WTC11 (cell line): ENCODE measurements at places on chromosomes 4 and X.

GRCh38 chr4:9816285-9816684 lies 34.9 kb downstream of the DRD5 start:
- DNase-seq, result no peak

DNA sequence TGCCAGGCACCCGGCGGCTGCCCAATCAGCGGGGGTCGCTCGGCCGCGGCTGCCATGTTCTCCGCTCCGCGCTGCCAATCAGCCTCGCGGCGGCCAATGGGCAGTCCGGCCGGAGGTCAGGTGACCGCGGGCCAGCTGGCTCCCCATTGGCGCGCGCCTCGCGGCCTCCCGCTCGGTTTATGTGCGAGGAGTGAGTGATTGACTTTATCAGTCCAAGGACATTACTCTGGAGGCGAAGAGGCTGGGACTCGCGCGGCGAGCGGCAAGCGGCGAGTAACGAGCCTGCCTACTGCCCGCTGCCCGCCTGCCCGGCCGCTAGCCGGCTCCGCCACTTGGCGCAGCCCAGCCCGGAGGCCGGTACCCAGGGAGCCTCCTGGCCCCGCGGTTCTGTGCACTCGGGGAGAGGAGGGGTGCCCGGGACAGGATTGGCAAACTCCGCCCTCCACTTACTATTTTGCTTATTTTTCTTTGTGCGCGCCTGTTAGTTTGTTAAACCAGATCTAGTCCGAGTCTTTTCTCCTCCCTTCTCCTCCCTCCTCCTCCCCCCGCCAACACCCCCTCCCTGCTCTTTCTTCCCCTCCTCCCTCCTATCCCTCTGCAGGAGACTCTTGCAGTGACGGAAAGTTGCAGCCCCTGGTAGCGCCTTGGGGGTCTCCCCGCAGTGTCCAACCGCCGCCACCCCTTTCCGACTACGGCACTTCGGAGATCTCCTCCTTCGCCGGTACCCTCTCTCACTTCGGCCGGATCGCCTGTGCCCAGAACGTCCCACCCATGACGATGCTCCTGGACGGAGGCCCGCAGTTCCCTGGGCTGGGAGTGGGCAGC lies at the start of gene ZIC3:
Gene ZIC3, plus strand, starts transcription at position 207 of the 825 bp plus-strand sequence. Its CDS starts 565 bp downstream, at position 772.
- peak; percentile 84 for DNase-seq

- DNase-seq, result no peak
Measured at GRCh38 chr4:76540486-76540885, 105.5 kb downstream of the SHROOM3 start.

DNA sequence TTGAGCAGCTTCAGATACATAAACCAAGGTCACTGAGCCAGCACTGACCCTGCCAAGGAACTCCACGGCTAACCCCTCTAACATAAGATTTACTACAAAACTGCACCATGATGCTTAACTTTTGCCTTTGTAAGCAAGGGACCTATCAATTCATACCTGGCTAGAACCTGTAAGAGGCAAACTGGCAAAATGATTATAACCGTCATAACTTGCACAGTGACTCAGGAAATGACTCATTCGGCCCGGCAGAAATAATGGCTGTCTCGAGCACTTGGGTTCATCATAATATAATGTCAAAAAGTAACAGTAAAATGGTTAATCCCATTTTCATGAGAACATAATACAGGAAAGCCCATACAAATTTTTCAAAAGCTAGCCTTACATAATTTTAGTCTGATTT lies 17.2 kb downstream of the RASGEF1B start:
- DNase-seq, result no peak

DNA sequence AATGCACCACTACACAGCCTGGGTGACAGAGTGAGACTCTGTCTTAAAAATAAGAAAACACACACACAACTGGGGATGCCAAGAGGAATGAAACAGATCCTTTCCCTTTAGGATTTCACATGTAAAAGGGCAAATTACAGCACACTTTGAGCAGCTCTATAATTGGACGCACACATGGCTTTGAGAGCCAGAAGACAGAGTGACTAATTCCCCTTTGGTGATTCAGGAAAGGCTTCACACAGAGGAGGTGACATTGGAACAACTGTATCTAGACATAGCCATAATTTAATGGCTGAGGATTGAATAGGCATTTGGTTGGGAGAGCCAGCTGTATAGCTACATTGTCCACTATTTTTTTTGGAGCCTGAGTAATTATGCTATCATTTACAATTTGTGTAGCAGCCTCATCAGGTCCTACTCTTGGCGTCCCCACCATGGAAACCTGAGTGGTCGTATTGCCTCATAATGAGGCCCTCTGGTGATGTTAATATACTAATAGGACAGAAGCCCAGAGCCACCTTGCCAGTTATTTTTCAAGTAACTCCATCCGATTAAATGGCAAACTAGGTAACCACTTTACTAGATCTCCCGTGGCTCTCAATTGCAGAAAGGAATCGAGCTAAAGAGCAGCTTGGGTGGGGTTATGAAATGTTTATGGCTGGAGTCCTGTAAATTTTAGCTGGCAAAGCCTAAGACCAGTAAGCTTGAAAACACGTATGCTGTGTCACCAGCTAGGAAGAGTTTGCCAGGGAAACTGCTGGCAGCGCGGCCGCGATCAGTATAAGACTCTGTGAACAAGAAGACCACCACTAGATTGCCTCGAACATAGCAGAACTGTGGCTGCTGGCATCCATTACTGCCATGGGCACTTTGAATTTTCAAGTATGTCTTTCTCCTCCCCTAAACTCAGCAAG lies 8.5 kb upstream of the PPEF1 start:
- no peak for DNase-seq

GRCh38 chr4:63155561-63155960 lies 1253.7 kb downstream of the TECRL start:
- no peak for DNase-seq

GRCh38 chrX:33968611-33969010 lies 163.5 kb downstream of the FAM47A start:
- DNase-seq, result no peak

- no peak for DNase-seq
Measured at GRCh38 chr4:181849472-181849871, 393.7 kb upstream of the TENM3 start.

DNA sequence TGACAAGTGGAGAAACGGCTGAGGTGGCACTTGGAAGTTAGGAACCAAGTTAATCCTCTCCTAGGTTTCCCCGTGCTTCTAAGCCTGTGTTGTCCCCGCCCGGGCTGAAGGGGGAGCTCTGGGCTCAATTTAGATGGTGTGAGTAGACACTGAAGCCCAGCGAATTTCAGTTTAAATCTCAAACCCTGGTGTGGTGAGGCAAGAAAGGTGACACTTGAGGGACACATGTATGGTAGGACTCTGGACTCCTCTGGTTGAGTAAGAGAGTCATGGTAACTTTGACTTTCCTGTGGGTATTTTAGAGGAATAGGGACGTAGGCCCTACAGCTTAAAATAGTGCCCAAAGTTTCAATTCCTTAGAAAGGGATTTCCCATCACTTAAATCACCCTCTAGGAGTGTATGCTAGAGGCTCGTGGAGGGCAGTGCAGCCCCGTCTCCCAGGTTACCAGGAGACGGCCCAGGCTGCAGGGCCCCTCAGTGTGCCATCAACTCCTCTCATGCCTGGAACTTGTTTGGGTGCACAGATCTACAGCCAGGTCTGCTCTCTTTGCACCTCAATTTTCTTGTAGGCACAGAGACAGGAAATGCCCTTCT lies 24.0 kb downstream of the HAND2 start:
- peak; percentile 84 for DNase-seq

GRCh38 chrX:126886997-126887396 lies 67.5 kb downstream of the PRR32 start:
- no peak for DNase-seq

GRCh38 chr4:142353149-142353738 lies 492.9 kb downstream of the INPP4B start:
- no peak for DNase-seq

GRCh38 chr4:158649111-158649680 lies 22.5 kb downstream of the C4orf46 start:
- DNase-seq, result no peak

GRCh38 chr4:146273204-146273901 lies 59.0 kb downstream of the REELD1 start:
- DNase-seq, result no peak

- DNase-seq, result peak; percentile 29
Measured at GRCh38 chrX:56113785-56114436, 118.2 kb upstream of the KLF8 start.

GRCh38 chr4:161448550-161449180 lies 715.1 kb downstream of the FSTL5 start:
- no peak for DNase-seq

- no peak for DNase-seq
Measured at GRCh38 chrX:78754917-78755316, 7.4 kb downstream of the LPAR4 start.

DNA sequence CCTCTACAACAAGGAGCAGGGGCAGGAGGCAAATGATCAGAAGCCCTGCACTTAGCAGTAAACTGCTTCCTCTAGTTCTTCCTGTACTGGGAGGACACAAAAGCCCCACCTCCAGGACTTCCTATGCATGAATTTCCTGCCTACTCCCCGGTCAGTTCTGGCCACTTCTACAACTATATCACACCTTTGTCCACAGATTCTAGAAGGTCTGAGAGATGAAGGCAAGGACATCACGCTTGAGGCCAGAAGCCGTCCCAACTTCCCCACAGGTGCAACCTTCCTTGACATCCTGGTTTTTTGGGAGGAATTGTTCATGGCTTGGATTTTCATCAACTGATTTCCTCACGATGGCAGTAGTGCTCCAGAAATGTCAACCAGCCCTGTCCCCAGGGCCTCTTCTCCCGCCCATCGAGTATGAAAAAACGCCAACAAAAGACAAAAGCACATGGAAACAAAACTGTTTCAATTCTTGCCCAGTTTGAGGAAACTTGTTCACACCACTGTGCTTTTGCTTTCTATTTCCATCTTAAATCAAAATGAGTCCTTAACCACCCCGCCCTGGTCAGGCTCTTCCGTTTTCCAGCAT lies 206.5 kb upstream of the STK26 start:
- no peak for DNase-seq

GRCh38 chr4:96776920-96777527 lies 937.1 kb downstream of the PDHA2 start:
- no peak for DNase-seq

DNA sequence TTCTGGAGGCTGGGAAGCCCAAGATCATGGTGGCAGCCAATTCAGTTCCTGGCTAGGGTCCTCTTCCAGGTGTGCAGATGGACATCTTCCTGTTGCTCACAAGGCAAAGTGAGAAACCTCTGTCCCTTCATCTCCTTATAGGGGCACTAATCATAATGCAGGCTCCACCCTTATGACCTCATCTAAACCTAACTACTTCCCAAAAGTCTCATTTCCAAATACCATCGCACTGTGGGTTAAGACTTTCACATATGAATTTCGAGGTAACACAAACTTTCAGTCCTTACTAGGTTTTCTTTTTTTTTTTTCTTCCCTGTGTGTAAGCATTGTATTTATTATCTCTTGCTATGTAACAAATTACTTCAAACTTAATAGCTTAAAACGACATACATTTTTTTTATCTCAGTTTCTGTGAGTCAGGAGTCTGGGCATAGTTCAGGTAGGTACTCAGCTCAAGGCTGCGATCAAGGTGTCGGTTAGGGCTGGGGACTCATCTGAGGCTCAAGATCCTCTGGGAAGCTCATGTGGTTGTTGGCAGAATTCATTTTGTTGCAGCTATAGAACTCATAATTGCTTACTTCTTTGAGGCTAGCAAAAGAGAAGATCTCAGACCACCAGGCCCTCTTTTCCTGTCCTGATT lies 204.7 kb upstream of the STK26 start:
- DNase-seq, result no peak

DNA sequence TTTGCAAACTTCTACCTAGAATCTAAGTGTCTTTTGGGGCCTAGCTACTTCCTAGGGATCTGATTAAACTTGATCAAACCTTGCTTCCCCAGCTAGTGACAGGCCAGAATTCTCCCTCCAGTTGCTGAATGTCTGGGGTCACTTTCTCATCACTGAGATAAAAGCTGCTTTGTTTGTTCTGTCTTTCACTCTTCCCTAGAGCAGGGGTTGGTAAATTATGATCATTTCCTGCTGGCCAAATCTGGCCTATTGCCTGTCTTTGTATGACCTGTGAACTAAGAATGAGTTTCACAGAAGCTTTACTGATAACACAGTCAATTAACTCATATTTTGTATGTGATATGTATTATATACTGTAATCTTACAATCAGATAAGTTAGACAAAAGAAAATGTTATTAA lies 157.8 kb upstream of the AADAT start:
- DNase-seq, result no peak

DNA sequence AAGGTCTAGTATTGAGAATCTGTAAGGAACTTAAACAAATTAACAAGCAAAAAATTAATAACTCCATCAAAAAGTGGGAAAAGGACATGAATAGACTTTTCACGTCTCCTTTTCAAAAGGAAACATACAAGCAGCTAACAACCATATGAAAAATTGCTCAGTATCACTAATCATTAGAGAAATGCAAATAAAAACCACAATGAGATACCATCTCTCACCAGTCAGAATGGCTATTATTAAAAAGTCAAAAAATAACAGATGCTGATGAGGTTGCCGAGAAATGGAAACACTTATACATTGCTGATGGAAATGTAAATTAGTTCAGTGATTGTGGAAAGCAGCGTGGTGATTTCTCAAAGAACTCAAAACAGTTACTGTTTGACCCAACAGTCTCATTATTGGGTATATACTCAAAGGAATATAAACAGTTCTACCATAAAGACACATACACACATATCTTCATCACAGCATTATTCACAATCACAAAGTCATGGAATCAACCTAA lies 410.4 kb upstream of the SMIM31 start:
- DNase-seq, result no peak

DNA sequence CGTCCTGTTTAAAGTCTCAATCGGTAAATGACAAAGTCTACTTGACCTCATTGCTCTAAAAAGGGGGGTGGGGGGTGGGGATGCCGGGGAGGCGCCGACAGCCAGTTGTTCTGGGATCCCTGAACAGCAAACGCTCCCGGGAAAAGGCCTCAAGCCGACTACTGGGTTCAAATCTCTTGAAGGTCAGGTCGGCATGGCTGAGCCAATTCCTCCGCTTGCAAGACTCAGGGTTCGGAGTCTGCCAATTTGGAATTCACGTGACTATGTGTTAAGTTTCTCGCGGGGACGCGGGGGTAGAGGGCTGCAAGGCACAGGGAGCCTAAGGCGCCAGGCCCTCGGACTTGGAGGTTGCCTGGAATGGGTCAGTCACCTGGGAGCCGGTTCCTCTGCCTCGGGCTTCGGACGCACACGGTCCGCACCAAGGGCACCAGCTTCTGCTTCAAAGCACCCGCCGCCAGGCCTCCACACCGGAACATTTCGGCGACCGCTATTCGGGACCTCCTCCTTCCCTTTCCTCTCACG lies 399 bp downstream of the AIFM1 start:
- no peak for DNase-seq

- no peak for DNase-seq
Measured at GRCh38 chr4:2572866-2573265, 36.4 kb downstream of the FAM193A start.

DNA sequence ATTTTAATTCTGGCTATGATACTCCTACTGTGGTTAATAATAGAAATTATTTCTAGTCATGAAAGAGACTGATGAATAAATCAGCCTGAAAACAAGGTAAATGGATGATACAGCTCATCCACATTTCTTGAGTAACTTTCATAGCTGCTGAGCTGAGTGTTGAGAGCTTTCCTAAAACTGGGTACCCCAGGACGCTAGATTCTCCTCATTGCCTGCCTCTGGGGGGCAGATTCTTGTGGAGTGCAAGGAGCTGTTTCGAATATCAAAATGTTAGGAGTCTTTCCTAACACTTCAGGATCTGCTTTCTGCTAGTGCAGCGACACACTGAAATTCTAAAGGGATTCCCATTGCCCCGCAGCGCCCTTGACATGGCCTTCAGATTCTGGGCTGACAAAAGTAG lies 2.1 kb downstream of the MND1 start:
- no peak for DNase-seq

GRCh38 chr4:10582951-10583350 lies 101.6 kb downstream of the CLNK start:
- DNase-seq, result no peak
